Stimulated activated CD4-positive, alpha-beta T cell treated with anti-CD3 and anti-CD28 coated beads, Interleukin-1b, Interleukin-23, amount 100 ng/mL, for 1 hour (primary cell): ENCODE measurements at places on chromosomes 4 and X.
A peak's percentile ranks its signal among the peaks of the same experiment; 100 is the strongest.

- DNase-seq, result no peak
Observed at GRCh38 chr4:70515367-70516250, 2.8 kb upstream of the AMTN start.

- DNase-seq, result no peak
Observed at GRCh38 chr4:6076391-6076790, 58.2 kb upstream of the C4orf50 start.

- no peak for DNase-seq
Observed at GRCh38 chr4:156303708-156304107, 350.0 kb upstream of the CTSO start.

DNA sequence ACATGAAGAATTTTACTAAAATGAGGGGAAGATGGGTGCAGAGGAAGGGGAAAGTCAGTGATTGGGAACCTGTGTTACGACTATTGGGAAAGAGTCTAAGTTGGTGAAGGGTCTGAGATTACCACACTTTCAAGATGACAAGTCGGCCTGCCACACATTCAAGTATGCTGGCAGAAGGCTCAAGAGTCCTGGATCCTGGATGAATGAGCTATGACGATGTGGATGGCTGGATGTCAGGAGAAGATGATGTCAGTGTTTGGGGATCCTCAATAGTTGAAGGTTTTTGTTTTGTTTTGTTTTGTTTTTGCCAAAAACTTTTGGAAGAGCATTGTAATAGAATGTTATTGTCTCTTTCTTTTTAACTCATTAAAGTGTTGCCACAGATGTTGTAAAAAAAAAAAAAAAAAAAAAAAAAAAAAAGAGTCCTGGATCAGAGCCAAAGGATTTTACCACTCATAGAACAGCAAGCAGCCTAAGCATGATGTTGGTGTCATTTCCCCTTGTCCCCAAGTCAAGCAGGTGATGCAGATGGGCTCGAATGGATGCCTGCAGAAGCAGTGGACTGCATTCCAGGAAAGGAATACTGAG, 120.6 kb downstream of the REELD1 start:
- DNase-seq, result no peak

GRCh38 chrX:40065296-40066046, 32.3 kb downstream of the BCOR start:
- DNase-seq, result no peak

DNA sequence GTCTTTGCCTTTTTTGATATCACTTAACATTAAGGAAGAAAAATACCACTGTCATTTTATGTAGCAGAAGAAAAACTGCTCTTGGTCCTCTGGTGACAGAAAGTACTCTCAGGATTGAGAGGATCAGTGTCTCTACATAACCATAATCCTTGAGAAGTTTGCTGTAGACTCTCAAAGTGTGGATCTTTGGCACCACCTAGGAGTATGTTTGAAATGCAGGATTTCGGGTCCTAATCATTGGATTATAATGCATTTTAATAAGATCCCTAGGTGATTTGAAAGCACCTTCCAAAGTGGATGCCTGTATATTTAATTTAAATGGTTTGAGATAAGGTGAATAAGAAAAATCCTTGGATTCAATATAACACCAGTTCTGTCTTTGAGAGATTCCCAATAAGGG, 23.2 kb downstream of the MOB1B start:
- DNase-seq, result no peak

- no peak for DNase-seq
Observed at GRCh38 chr4:86011117-86011516, 348.7 kb downstream of the MAPK10 start.

- DNase-seq, result no peak
Observed at GRCh38 chr4:135741583-135741982, 1540.0 kb upstream of the PABPC4L start.

DNA sequence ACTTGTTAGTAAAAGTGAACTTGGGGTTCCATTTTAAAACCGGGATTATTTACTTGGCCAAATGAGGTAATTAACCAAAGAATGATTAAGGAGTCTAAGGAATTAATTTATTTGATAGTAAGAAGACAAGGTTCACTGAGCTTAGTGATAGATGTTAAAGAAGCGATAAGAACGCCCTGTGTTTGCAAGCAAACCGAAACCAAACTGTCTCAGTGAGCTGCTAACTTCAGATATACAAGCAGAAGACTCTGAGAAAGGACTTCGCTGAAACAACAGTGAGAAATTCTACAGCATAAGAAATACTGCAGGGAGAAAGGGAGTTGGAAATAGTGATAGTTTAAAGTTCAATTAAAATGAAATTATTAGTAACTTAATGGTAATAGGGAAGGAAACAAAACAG, 37.6 kb upstream of the SHISA3 start:
- no peak for DNase-seq

DNA sequence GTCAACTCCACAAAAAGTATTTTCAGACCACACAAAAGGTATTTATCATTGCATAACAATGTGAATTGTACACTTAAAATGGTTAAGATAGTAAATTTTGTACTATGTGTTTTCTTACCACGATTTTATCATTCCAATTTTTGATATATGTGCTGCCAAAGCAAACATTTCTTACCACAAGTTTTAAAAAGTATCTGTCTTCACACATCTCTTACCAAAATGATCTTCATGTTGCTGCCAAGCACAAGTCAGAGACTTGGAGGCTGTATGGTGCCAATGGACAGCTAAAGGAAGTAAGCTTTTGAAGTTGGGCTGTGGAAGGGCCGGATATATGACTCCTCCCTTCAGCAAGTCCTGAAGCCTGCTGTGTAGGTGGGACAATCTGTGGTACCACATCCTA, 67.9 kb downstream of the TMLHE start:
- no peak for DNase-seq

GRCh38 chr4:23887989-23888388, 1.9 kb downstream of the PPARGC1A start:
- no peak for DNase-seq

DNA sequence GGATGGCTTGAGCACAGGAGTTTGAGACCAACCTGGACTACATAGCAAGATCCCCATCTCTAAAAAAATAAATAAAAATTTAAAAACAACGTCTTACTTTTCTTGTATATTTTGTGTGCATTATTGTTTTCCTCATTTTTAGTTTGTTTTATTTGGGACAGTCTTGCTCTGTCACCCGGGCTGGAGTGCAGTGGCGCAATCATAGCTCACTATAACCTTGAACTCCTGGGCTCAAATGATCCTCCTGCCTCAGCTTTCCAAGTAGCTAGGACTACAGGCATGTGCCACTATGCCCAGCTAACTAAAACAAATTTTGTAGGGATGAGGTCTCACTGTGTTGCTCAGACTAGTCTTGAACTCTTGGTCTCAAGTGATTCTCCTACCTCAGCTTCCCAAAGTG, 9.5 kb upstream of the SMIM14 start:
- DNase-seq, result no peak

GRCh38 chrX:79719568-79720231, 294.9 kb upstream of the TBX22 start:
- DNase-seq, result no peak

- DNase-seq, result no peak
Observed at GRCh38 chrX:96841325-96841724, 42.4 kb upstream of the RPA4 start.

DNA sequence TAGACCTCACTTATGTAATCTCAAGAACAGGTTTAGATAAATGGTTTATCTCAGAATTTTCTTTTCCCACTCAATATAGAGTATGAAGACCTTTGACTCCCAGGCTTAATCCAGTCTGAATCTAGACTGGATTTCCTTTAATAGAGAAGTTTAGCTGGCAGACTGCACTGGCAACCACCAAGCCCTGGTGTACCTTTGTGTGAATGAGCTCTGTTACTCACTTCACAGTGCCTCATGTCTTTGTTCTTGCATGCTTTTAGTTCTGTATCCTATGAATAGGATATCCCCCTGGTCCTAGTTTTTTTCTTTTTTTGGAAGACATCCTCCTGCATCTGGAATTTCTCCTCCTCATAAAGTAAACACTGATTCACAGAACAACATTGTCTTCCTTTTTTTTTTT, 53.2 kb upstream of the MCUB start:
- no peak for DNase-seq

DNA sequence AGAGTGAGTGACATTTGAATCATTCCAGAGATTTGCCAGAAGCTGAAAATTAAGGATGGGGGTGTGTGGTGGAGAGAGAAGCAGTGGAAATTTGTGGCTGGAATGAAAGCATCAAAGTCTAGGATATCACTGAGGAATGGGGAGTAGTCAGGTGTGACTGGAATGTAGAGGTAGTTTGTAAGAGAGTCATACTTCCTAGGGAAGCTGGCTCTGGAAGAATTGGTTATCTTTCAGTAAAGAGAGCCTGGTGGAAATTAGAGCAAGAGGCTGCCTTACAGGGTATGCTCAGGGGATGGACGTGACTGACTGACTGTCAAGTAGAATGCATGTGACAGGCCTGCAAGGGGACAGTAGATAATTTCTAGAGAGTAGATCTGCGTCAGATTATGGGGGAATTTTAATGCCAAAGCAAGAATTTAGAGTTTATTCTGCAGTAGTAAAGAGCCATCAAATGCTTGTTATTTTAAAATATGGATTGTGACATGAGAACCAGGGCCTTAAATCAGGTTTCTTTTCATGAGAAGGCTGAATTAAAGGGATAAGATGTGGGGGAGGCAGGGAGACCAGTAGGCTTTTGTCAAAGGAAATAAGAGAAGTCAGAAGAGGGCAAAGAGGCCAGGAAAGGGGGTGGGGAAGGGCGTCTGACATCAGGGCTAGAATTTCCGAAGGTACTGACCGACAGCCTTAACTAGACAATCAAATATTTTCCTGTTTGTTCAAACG, 109.9 kb downstream of the AFF1 start:
- DNase-seq, result no peak

DNA sequence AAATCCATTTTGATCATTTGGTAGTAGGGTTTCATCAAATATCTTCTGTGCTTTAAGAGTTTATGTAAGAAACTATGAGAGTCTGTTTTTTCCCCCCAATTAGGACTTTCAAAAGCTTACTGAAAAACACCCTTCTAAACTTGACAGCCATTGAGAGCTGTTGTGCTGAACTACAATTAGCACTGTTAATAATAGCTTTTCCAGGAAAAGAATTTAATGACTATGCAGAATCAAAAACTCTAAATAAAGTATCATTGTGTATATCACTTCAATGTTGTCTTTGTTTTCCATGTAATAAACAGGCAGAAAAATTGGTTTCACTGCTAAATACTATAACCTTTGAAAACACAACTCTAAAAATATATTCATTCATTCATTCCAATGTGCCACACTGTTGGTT, 121.4 kb upstream of the PDE5A start:
- no peak for DNase-seq

GRCh38 chr4:139083607-139083955, 68.0 kb downstream of the NOCT start:
- peak; percentile 21 for DNase-seq

GRCh38 chr4:3366893-3367775, 74.3 kb downstream of the RGS12 start:
- DNase-seq, result no peak

DNA sequence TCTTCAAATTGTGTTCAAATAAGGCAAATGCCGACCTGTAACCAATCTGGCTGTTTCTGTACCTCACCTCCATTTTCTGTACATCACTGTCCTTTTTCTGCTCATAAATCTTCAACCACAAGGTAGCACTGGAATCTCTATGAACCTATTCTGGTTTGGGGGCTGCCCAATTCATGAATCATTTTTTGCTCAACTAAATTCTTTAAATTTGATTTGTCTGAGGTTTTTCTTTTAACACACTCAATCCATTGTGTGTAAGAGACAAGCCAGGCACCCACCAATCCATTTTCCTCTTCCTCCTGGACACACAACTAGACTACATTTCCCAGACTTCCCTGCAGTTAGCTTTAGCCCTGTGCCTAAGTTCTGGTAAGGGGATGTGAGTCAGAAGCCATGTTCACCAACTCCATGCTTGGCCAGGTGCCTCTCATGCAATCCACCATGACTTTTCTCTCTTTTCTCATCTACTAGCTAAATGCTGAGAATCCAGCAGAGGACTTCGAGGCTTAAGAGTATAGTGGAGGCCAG, 193.2 kb upstream of the KLF3 start:
- no peak for DNase-seq

DNA sequence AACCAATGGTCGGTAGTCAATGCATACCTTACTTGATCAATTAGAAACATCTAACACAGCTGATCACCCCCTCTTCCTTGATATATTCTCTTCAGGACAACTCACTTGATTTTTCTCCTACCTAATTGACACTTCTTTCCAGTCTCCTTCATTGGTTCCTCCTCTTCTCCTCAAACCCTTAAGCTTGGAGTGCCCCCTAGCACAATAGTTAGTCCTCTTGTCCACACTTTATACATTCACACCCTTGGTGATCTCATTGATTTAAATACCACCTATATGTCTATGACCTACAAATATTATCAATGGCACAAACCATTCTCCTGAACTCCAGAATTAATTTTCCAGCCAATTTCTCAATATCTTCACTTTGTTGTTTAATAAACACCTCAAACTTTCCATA, 724.0 kb downstream of the ADGRL3 start:
- no peak for DNase-seq

GRCh38 chr4:17385403-17385802, 126.5 kb downstream of the QDPR start:
- no peak for DNase-seq

- no peak for DNase-seq
Observed at GRCh38 chrX:111355523-111356115, 56.4 kb downstream of the DCX start.

DNA sequence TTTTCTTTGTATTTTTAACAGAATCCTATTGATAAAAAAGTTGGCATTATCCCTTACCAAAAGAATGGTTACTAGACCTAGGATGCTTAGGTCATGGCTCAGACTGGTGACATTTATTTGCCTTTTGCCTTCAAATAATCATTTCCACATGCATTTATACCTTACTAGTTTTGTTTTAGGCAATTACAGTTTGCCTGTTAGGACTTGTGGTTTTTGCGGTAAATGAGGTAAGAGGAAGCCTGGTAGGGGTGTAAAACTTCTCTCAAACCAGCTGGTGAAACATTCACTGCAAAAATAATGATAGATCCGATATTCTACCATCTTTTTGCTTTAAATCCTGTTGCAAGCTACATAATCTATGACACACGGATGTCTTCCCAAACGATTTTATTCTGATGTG, 12.1 kb downstream of the LAMP2 start:
- DNase-seq, result no peak

GRCh38 chrX:151701531-151701930, 6.3 kb downstream of the PRRG3 start:
- DNase-seq, result no peak

DNA sequence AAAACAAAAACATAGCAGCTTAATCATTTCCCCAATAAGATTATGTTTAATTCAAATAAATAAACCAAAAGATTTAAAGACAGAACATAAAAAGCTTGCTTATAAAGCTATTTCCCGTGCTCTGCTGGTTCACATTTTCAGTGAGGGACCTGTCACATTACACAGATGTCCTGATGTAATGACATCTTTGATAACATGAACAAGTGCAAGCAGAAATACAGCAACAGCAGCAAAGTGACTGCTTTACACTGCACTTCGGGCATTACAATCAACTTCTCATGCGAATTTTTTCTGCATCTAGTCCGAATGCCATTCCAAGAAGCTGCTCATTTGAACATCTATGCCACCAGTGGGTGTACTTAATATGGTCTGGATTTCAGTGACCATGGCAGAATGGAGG, 940.3 kb upstream of the IGFBP7 start:
- DNase-seq, result no peak
